Lung microvascular endothelial cell (primary cell): ENCODE measurements at places on chromosomes 5 and 9. TPM values are rescaled to one million over a fixed set of nuclear protein-coding genes. Genes with fewer than 3 reads are reported as not detected.

DNA sequence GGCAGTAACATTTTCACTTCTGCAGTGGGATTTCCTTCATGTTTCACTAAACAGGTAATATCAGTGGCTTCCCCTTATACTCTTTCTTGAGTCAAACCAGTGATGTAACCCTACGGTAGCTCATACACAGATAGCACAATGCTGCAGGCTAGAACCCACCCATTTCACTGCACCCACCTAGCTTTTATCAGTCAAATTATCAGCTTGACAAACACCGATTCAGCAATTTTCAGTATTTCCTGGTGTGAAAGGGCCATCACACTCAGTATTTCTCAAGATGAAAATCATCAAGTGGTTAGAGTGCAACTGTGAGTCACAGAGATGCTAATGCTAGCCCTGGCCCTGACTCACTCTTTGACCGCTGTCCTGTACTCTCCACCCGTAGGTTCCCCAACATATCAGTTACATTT is 242.3 kb upstream of the PTGER4 start:
- DNase-seq, result peak; percentile 2

- DNase-seq, result peak; percentile 28
Measured at GRCh38 chr5:126492939-126493338, 69.7 kb downstream of the GRAMD2B start.

DNA sequence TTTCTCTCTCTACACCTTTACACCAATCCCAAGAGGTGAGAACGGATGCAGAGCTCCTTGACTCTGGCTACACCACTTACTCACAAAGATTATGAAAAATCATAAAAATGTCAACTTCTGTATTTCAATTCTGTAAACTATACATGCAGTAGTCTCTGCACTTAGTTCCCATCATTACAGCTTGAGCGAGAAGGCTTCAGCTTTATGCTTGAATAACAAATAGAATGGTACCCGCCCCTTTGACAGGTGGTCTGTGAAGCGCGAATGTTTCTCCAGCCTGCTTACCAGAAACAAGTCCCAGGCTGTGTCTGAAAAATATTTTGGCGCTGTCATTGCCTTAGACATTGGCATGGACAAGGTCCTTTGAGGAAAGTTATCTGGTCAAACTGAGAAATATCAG is 562.4 kb upstream of the CLINT1 start:
- no peak for DNase-seq

- no peak for DNase-seq
Measured at GRCh38 chr5:29697785-29698414, 1495.6 kb upstream of the CDH6 start.

- DNase-seq, result peak; percentile 37
Measured at GRCh38 chr5:57338068-57338867, 144.3 kb downstream of the ACTBL2 start.

MARCOL gene
- total RNA-seq, result not detected in 2 replicates

PCDHB10 gene
- 0.44 and 1.8 TPM in 2 replicates for total RNA-seq
